KBM-7 (cell line): ENCODE measurements at places on chromosomes 16 and 17.

GRCh38 chr17:39487946-39488345 is 26.7 kb downstream of the CDK12 start:
- DNase-seq: no peak

- no peak for DNase-seq
Observed at GRCh38 chr17:41029633-41030245, at the start of gene KRTAP1-4. TSS of gene KRTAP1-4 (minus strand) at chr17:41030195. CDS start at chr17:41030078, 117 bp downstream.

GRCh38 chr17:61221181-61221580 is 178.5 kb upstream of the TBX2 start:
- peak; percentile 79 for DNase-seq

DNA sequence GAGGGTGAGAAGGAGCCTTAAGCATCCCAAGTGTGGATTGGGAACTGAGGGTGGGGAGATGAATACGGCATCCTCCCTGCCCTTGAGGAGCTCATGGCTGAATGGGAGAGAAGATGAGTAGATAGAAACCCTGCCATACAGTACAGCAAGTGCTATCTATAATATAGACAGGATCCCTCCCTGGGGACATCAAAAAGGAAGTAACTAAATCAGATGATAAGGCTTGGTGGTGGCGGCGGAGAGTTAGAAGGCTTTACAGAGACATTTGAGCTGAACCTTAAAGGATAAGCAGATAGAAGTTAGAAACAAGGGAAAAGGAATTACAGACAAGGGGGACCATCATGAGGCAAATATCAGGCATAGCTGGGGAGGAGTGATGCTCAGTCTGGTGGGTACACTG is 67.5 kb upstream of the TMEM132E start:
- DNase-seq: no peak

- no peak for DNase-seq
Observed at GRCh38 chr16:68395815-68396214, 52.5 kb downstream of the SMPD3 start.

DNA sequence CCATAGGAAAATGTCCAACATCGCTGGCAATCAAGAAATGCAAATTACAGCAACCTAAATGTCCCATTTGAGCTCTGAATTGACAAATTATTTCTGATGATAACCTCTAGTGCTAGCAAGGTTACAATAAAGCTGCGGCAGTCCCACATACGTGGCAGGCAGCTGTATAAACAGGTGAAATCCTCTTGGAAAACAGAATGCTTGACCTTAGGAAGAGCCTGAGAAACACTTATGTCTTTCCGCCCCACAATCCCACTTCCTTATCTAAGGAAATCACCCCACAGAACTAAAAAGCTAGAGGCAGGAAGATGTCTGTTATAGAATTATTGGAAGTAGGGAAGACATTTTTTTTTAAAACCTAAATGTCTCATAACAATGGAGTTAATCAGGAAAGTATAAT is 154.3 kb downstream of the KATNIP start:
- DNase-seq: no peak

DNA sequence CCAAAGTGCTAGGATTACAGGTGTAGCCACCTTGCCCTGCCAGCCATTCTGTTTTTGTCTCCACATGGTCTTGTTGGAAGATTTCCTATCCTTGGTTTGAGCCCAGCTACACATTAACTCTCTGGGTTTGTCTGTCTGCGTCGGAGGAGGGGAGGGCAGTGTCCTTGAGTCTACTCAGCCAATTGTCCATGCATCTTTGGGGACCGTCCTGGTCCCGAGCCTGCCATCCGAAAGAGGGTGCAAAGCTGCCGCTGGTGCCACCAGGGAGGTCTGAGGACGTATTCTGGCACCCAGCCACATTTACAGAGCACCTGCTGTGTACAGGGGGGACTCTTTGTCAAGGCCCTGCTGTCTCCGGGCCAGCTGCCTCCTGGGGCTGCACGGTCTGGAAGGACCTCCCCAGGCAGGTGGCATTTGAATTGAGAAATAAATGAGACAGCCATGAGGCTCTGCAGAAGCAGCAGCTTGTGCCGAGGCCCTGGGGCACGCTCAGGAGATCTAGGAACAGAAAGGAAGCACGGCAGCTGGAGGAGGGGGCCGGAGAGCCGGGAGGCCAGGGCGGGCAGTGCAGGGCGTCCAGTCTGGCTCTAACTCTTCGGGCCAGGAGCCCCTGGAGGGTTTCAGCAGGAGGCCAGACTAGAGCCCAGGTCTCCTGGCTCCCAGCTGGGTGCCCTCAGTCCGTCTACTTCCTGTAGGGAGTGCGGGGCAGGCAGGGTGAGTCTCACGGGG is 1.5 kb downstream of the CYBA start:
- DNase-seq: no peak

DNA sequence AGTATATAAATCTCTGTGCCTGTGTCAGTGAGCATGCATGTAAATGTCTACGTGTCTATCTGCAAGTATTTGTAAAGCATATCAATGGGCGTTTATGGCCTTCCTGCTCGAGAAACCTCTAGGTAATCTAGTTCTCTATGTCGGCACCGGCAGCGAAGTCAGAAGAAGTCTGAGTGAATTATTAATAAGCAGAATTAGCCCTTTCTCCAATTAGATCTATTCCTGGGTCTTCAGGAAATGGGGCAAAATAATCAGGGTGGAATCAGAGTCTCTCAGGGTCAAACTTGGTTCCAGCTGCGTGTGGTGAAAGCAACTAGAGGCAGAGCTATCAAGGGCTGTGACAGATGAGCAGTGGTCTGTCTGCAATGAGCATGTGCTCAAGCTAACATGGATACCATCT is at the start of gene C17orf78:
Gene C17orf78, plus strand, starts transcription at position 280 of the 400 bp plus-strand sequence. Its CDS starts 108 bp downstream, at position 388.
- no peak for DNase-seq

DNA sequence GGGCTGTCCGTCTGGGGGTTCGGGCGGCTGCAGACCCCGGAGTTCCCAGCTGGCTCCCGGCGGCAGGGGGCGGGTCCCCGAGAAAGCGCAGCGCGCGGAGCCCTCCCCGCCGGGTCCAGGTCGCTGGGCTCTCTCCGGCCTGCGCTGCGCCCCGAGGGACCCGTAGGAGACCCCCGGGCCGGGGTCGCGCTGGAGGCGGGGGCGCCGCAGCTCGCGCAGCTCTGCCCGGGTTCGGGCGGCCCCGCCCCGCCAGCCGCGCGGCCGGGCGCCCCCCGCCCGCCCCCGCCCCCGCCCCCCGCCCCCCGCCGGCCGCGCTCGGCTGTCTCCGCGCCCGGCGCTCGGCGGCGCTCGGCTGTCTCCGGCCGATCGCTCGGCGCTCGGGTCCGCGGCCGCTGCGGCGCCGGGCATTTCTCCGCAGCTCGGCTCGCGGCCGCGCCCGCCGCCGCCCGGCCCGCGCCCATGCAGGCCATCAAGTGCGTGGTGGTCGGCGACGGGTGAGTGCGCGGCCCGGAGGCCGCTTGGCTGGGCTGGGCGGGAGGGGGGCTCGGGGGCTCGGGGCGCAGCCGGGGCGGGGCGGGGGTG is at the start of gene RAC3:
Gene RAC3, plus strand, starts transcription at position 376 of the 582 bp plus-strand sequence. Its CDS starts 84 bp downstream, at position 460.
- DNase-seq: no peak

DNA sequence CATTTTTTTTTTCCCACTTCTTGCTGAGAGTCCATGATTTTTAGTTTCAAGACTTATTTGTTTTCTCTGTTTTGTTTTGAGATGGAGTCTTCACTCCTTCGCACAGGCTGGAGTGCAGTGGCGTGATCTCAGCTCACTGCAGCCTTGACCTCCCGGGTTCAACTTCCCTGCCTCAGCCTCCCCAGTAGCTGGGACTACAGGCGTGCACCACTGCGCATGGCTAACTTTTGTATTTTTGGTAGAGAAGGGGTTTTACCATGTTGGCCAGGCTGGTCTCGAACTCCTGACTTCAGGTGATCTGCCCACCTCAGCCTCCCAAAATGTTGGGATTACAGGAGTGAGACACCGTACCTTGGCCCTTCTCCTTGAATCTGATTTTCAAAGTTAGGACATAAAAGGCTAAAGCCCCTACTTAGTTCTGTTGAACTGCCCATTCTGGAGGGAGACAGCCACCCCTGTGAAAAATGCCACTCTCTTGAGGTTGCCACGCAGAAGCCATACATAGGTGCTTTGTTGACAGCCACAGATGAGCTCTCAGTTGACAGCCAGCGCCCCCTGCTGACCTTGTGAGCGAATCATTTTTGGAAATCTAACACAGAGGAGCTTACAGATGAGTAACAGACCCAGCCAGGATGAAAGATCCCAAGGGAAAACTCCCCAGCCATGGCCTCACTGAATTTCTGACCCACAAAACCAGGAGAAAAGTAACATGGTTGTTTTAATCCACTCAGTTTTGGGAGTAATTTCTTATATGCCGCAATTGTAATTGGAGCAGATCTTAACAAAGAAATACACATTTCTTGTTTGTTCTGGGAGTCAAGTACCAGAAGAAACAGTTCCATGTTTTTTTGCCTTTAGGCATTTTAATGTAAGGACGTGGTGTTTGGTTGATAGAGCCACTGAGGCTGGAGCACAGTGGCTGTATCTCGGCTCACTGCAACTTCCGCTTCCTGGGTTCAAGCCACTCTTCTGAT is 38.8 kb downstream of the PKD1L3 start:
- DNase-seq: peak; percentile 82

DNA sequence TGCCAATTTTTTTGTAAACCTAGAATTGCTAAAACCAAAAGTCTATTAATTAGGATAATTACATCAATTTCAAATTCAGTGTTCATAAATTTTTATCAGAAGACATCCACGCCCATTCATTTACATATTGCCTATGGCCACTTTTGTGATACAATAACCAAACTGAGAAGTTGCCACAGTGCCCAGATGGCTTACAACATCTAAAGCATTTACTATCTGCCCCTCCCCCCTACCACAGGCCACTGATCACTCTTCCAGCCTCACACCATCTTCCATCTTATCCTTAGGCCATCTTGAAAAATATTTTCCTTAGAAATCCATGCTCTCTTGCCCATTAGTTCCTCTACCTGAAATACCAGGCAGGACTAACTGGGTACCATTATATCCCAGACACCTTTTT is 6.3 kb upstream of the PRKAR1A start:
- DNase-seq: no peak

DNA sequence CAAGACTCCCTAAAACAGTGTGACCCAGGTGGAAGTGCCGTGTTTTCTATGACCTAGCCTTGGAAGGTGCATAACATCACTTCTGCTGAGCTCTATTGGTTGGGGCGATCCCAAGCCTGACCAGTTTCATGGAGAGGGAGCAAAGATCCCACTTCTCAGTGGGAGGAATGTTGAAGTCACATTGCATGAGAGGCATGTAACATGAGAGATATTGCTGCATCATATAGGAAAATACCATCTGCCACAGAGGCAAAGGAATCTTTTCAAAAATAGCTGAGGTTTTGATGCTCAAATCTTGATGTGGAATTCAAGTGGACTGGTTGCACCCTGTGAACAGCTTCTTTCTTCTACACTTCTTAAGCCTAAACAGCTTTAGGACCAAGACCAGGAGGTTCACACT is 56.4 kb upstream of the NLRP1 start:
- no peak for DNase-seq

DNA sequence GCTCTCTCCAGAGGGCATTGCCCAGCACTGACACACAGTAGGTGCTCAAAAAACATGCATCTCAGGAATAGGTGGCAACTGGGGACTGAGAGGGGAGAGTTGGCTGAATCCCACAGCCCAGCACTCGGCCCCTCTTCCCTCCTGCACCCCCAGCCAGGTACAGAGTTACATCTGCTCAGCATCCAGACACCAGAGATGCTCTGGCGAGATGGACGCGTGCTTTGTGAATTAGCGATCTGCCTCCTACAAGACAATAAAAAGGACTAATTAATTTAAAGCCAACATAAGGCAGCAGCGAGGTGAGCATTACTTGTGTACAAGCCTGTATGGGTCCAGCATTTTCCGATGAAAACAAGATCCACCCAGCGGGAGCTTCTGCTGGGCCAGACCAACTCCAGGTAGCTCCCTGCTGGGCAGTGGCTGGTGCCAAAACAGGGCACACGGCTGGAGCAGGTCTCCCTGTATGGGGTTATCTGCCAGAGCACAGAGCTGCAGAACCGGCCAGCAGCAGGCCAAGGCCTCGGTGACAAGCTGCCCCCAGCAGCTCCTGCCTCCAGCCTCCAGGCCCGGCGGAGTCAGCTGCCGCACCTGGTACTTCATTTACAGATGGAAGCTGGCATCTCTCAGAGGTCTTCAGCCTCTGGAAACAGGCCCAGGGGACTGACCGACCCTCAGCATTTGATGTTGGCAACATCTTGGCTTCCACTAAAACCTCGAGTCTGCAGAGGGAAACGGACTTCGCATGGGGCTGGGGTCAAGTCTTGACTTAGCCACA is 219.7 kb upstream of the SDK2 start:
- no peak for DNase-seq

- no peak for DNase-seq
Observed at GRCh38 chr16:50692999-50693781, at the start of gene NOD2. TSS of gene NOD2 (plus strand) at chr16:50693606. CDS start at chr16:50699496, 5,890 bp downstream.

- DNase-seq: peak; percentile 51
Observed at GRCh38 chr17:76736349-76737081, 616 bp downstream of the SRSF2 start.

DNA sequence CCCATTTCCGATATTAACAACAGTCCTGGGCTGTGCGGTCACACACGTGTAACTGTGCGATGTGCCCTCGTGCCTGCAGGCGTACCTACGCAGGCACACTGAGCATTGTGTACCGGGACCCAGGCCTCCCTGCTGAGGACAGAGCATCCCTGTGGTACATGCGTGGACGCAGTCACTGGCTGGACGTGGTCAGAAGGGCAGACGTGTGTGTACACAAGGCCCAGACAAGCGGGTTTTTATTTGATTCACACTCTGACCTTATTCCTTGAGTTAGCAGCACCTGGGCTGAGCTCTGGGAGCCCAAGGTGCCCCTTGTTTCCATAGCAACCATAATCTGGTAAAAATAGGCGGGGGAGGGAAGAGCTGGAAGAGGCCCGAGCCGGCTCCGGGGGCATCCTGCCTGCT is 19.5 kb downstream of the RAP1GAP2 start:
- no peak for DNase-seq

GRCh38 chr16:78437352-78437968 is 338.0 kb downstream of the WWOX start:
- DNase-seq: peak; percentile 11

GRCh38 chr16:56349711-56350161 is 75.6 kb downstream of the AMFR start:
- DNase-seq: no peak

- no peak for DNase-seq
Observed at GRCh38 chr16:12311309-12311708, 334.8 kb downstream of the SNX29 start.

- DNase-seq: no peak
Observed at GRCh38 chr16:20799599-20799998, 6.7 kb downstream of the ERI2 start.

DNA sequence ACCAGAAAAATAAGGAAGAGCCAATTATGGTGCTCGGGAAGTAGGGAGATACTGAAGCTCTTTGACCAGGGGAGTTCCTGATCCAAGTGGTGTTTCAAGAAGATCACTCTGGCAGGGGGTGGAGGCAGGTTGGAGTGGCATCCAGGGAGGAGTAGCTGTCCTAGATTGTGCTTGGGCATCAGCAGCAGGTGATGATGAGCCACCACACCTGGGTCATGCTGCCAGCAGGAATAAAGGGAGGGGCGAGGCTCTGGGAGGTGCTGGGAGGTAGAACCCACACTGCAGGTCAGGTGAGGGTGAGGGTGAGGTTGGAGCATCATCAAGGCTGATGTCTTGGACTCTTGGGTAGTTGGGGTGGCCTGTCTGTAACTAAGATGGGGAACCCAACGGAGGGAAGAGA is 35.4 kb upstream of the ADGRG1 start:
- no peak for DNase-seq
